ENCODE measurements at places on chromosomes 1 and 21.

- no peak for DNase-seq
Observed at GRCh38 chr1:216621536-216621935, 101.7 kb downstream of the ESRRG start.

DNA sequence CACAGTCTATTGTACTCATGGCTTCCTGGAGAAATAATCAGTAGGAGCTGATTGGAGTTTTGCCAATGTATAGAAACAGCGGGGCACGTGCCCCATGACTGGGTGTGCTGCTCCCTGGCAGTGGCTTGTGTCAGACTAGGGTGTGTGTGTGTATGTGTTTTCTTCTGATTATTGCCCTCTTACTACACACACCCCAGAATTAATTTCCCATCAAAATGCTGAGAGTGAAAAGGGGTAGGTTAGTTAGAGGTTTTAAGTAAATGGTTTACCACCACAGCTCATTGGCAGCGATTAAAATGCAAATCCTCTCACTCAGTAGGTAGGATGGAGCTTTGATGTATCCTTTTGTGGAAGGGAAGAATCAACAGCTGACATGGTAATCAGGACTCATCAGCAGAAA is 29.9 kb downstream of the HHAT start:
- no peak for DNase-seq

- DNase-seq, result no peak
Observed at GRCh38 chr1:36206323-36206858, 17.9 kb upstream of the THRAP3 start.

DNA sequence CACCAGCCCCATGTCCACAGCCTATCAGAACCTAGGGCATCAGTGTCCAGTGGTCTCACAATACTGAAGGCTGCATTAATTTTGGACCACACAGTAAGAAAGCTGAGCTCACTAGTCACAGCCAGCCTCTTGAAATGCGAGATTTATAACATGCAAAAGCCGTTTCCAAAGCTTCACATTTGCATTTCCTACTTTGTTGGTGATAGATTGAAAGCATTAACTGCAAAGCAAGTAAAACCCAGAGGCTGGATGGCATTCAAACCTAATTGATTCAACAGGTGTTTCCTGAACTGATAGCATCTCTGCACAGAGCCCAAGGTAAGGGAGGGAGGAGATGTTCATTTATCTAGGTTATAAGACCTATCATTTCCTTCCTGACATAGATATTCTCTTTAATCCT is 410.1 kb downstream of the OMA1 start:
- no peak for DNase-seq

- peak; percentile 46 for DNase-seq
Observed at GRCh38 chr1:84997667-84998600, 1.0 kb upstream of the MCOLN2 start.

GRCh38 chr1:160032165-160032820 is 503 bp upstream of the PIGM start:
- no peak for DNase-seq

DNA sequence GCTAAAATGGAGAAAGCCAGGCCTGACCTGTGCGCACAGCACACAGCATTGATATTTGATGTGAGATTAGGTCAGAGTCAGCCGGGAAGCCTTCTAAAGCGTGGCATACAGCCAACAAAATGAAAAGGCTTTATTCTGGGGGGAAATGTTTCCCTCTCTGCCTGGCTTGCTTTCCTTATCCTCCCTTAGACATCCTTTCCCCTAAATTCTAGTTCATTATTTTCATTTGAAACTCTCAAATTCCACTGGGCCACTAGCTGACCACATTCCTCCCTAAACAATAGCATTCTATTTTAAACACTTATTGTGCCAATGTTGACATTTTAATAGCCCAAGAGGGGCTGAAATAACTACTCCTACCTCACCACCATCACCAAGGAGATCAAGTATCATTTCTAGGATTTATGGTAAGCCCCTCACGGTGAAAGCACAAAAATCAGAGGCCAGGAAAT is 49.4 kb downstream of the LEPR start:
- no peak for DNase-seq

DNA sequence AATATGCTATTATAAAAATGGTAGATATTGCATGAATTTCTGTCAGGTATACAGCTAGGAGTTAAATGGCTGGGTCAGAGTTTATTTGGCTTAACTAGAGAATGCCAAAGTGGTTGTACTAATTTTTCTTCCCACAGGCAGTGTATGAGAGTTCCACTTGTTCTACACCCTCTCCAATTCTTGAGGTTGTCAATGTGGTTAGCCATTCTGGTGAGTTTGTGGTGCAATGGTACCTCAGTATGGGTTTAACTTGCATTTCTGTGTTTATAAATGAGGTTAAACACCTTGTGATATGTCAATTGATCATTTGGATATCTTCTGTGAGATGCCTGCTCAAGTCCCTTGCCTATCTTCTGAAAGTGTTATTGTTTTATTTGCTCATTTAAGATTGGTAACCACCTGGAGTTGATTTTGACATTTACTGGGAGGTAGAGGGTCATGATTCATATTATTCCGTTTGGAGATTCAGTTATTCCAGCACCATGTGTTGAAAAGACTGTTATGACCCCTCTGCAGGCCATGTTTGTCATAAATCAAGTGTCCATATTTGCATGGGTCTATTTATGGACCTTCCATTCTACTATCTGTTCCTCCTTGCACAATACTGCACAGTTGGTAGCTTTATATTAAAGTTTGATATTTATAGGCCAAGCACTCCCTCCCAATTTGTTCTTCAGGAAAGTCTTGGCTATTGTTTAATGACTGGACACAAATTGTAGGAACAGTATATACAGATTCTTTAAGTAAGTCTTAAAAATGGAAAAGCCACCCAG is 5.8 kb downstream of the FALEC start:
- DNase-seq, result no peak

- DNase-seq, result no peak
Observed at GRCh38 chr1:92087542-92087941, 7.4 kb downstream of the BTBD8 start.

DNA sequence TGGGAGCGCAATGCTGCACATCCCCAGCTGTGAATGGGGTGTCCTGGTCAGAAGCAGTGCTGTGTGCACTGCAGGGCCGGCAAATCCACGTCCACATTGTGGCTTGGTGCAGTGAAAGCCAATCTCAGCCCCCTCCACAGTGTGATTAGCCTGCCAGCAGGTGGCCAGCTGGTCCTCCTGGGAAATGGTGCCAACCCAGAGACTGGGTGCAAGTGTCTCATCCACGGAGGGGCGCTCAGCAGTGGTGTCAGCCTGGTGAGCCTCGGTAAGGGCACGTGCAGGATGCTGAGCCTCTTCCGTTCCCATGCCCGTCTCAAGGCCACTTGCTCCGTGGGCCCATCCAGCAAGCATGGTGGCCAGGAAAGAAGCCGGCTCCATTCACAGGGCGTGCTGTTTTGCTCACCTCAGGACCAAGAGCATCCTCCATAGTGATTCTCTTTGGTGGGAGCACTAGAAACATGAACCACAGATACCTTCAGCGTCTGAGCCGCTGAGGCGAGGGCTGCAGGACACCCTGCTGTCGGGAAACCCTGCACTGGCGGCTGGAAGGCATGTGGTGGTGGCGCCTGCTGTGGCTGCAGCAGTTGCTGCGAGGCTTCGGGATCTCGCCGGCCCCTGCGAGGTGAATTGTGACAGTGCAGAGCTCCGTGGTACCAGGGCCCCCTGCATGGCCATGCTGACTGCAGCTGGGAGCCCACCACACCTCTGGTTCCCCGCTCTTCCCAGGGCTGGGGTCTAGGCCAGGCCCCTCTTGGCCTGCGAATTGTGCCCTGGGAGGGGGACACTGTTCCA is 2.0 kb upstream of the SMYD3 start:
- DNase-seq, result no peak

DNA sequence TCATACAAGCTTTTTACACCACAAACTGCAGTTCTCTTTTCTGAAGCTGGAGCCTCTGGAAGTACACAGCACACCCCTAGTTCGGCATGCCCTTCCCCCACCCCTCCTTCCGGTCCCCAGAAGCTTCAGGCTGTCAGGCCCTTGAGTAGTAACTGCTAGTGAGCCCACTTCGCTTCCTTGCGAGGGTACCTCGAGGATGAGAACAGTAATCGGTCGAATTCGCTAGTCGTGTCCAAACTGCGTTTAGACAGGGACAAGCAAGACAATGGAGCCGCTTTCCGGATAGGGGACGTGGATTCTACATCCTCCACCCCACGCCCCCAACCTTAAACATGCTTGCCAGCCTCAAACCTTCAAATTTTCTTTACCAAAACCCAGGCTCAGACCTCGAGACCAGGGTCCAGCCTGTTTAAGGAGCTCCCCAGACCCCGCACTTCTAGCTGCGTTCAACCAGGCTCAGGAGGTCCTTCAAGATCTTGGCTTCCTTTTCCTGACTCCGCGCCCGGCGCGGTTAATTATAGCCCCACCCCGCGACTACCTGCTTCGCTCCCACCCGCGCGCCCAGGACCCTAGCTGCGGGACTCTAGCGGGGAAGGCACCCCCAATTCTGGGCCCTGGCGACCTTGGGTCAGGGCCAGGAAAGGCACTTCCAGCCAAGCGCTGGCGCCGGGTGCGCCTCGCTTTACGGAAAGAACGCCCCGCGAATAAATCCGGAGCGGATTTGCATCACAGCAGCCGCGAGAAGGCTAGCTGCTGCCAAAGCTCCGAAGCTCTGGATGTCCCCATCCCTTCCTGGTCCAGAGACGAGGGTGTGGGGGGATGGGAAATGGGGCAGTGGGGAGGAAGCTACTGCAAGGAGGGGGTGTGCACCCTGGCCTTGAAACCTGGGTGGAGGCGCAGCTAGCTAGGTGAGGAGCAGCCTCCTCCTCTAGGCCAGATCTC is 8.1 kb upstream of the TSPAN1 start:
- DNase-seq, result peak; percentile 41

DNA sequence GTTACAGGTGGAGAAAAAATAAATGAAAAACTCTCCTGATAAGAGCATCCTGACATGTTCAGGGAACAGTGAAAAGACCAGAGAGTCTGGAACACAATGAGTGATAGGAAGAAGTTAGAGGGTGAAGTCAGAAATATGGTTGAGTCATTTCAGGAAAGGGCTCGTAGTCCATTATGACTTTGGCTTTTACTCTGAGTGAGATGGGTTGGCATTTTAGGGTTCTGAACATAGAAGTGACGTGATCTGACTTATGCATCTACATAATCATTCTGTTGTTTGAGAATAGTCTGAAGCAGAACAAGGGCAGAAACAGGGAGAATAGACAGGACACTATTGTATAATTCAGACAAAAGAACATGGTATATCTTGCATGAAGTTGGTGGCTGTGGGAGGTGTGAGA is 5.8 kb downstream of the HMCN1 start:
- DNase-seq, result peak; percentile 11

GRCh38 chr1:118210051-118210722 is 25.2 kb upstream of the SPAG17 start:
- no peak for DNase-seq

GRCh38 chr1:172960019-172960418 is 90.7 kb downstream of the TNFSF18 start:
- DNase-seq, result no peak

DNA sequence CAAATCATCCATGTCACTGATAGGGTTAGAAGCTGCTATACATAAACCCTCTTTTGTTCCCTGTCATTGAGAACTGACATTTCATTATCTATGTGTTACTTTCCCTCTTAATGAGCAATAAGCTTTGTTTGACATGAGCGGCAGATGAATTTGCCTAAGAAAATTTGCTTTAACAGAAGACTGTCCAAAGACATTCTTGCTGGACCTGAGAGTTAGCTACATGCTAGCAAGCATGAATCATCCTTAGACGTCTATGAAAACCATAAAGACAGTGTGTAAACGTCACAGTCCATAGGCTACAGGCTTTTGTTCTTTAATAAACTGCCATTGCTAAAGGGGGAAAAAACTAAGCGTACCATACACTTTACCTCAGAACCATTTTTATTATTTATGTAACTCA is 73.1 kb downstream of the TNFSF4 start:
- no peak for DNase-seq

- DNase-seq, result no peak
Observed at GRCh38 chr21:19547951-19548840, 1144.6 kb upstream of the TMPRSS15 start.

DNA sequence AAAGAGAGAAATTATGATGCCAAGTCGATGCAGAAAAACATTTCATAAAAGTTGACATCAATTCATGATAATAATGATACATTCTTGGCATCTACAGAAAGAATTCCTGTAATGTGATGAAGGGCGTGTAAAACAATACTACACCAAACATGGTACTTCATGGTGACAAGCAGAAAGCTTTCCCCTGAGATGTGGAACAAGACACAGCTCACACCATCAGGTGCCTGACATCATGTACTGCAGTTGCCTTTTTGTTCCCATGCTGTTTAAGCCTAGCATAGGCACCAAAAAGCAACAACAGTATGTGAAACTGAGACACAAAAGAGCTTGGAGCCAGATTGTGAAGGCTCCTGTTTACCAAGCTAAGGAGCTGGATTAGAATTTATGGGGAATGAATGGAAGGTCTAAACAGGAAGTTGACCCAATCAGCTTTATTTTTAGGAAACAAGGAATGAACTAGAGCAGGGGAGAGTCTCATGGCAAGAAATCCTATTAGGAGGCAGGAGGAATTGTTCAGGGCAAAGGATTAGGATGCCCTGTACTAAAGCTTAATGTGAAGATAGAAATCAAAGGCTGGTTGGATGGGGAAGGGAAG is 67.2 kb downstream of the SYDE2 start:
- DNase-seq, result no peak

- DNase-seq, result peak; percentile 71
Observed at GRCh38 chr1:32818804-32819541, 1.5 kb downstream of the S100PBP start.

DNA sequence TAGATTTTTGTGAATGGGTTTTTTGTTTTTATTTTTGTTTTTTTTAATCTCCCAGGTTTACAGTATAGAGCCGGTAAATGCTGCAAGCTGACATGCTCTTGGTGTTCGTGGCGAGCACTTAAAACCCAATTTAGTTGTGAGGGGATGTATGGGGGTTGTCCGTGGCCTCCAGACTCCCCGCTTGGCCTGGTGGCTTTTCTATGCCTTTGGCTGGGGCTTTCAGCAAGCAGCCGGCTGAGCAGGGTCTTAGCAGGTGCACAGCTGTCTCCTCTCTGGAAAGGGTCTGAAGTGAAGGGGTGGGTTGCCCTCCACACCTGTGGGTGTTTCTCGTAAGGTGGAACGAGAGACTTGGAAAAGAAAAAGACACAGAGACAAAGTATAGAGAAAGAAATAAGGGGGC is 31.0 kb upstream of the EFHD2 start:
- DNase-seq, result no peak

DNA sequence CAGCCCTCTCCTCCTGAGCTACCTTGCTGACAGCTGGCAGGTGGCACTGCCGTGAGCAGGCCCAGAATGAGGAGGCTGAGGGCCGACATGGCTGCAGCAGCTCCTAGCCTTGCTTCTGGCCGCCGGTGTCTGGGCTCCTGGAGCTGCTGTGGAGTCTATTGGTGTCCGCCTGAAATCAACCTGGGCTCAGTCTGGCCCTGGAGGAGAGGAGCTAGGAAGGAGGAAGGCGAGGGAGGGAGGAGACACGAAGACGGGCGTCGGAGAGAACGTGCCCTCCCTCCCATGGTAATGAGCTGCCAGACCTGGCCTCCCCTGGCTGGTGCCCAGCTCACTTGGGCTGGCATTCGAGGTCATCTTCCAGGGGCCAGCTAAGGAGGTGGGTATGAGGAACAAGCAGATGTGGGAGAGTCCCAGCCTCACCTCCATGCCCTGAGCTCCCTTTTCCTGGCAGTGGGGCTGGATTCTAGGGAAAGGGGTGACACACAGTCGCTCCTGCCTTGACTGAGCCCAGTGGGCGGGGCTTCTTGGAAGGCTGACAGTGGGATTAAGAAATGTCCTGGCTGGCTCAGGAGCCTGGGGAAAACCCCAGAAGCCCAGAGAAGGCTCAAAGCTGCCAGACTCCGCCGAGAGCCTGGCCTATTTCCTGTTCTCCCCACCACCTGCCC is at the start of gene PDZK1IP1:
Gene PDZK1IP1, minus strand, starts transcription at position 193 of the 665 bp plus-strand sequence. Its CDS starts 104 bp downstream, at position 89.
- no peak for DNase-seq

GRCh38 chr1:208231881-208232661 is 12.1 kb downstream of the PLXNA2 start:
- no peak for DNase-seq
